Astrocyte (in vitro differentiated cells and primary cell): ENCODE measurements at places on chromosomes 1 and 21. TPM values are rescaled to one million over a fixed set of nuclear protein-coding genes. Genes with fewer than 3 reads are reported as not detected.

GRCh38 chr1:54297596-54298283 is 97.8 kb downstream of the MRPL37 start:
- DNase-seq, result no peak
- no peaks in the 10 kb centered on the region for H3K4me1 ChIP-seq
- H3K4me3 ChIP-seq, result no peak overlapping the region
- no peaks in the 10 kb centered on the region for H3K36me3 ChIP-seq

GRCh38 chr21:43866659-43867331 is 1.8 kb downstream of the AGPAT3 start:
- H3K4me3 ChIP-seq, result peak overlapping the region; percentile 63
- no peaks in the 10 kb centered on the region for H3K36me3 ChIP-seq
- H3K4me1 ChIP-seq, result peaks cover 7% of the 10 kb centered on the region
- no peak overlapping the region for H3K27ac ChIP-seq

GRCh38 chr21:43816611-43817071 is 27.3 kb downstream of the RRP1 start:
- H3K4me1 ChIP-seq, result no peaks in the 10 kb centered on the region
- no peak for DNase-seq
- no peak overlapping the region for H3K27ac ChIP-seq

DNA sequence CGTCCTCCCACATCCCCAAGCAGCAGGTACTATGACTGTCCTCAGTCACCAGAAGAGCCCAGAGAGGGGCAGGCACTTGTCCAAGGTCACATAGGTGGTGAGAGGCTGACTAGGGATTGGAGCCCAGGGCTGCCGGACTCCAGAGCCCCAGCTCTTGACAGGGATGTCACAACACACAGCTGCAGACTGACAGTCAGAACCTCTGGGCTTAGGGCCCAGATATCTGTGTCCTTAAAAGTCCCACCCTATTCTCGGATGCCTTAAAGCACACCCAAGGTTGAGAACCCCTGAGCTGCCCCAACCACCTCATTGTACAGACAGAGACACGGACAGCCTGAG is 622.9 kb downstream of the MATN1 start:
- peaks cover 13% of the 10 kb centered on the region for H3K27me3 ChIP-seq
- no peaks in the 10 kb centered on the region for H3K36me3 ChIP-seq
- no peak for DNase-seq
- H3K27ac ChIP-seq, result no peak overlapping the region
- no peaks in the 10 kb centered on the region for H3K4me1 ChIP-seq
- H3K4me3 ChIP-seq, result no peak overlapping the region

GRCh38 chr1:68328490-68328889 is 96.2 kb upstream of the WLS start:
- DNase-seq, result peak; percentile 53
- peaks cover 33% of the 10 kb centered on the region for H3K4me1 ChIP-seq
- H3K27me3 ChIP-seq, result peaks cover 11% of the 10 kb centered on the region

DNA sequence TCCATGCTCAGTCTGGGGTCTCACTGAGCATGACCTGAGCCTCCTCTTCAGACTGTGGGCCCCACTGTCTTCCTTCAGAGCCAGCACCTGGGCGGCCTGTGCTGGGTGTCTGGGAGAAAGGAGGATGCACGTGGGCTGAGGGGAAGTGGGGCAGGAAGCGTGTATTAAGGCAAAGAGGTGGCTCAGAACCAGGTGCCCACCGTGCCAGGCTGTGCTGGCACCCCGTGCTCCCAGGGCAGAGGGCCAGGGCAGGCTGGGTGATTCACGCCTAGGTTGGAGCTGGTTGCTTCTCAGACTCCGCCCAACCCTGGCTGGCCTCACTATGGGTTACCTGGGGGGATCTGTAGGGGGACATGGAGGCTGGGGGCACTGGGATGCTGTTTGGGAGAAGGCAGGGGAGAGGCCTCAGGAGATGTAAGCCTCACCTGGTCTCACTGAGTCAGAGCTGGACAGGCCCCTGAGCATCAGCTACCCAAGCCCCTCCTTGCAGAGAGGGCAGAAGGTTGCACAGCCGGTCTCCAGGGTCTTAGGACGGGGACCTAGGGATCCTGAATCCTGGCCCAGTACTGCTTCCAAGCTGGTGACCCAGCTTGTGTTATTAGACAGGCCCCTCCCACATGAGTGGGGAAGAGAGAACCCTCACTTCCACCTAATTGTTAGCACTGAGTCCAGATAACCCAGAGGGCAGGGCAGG is 18.6 kb upstream of the PADI1 start:
- no peaks in the 10 kb centered on the region for H3K36me3 ChIP-seq
- no peak overlapping the region for H3K27ac ChIP-seq
- H3K4me1 ChIP-seq, result peaks cover 16% of the 10 kb centered on the region
- H3K4me3 ChIP-seq, result no peak overlapping the region

GRCh38 chr1:158998037-158998780 is 11.5 kb upstream of the IFI16 start:
- no peaks in the 10 kb centered on the region for H3K27me3 ChIP-seq
- no peak overlapping the region for H3K27ac ChIP-seq

GRCh38 chr1:115649964-115650363 is 8.2 kb downstream of the VANGL1 start:
- peaks cover 23% of the 10 kb centered on the region for H3K4me1 ChIP-seq
- no peaks in the 10 kb centered on the region for H3K27me3 ChIP-seq
- DNase-seq, result no peak
- no peak overlapping the region for H3K4me3 ChIP-seq
- H3K27ac ChIP-seq, result no peak overlapping the region

DNA sequence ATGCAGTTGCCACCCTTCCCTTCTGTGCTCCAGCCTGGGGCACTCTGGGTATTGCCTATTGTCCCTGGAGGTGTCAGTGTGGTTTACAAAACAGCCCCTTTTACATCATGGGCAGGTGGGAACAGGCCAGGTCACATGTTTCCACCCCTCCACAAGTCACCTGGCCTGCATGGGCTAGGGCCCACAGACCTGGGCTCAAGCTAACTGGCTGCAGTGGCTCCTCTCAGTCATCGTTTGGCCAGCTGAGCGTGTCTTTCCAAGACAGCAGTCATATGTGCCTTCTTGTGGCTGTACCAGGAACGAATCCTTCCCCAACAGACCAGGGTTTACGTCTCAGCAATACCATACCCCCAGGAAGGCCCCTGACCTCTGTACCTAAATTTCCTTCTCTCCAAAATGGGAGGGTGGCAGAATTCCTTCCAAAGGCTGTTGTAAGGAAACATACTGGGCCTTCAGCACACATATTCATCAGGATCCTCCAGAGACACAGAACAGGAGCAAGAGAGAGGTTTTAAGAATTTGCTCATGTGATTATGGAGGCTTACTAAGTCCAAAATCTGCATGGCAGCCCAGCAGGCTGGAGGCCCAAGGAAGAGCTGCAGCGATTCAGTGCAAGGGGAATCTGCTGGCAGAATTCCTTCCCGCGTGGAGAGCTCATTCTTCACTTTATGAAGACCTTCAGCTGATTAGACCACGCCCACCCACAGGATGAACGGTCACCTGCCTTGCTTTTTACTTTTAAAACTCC is 10.6 kb upstream of the TAS1R2 start:
- H3K36me3 ChIP-seq, result no peaks in the 10 kb centered on the region
- H3K27ac ChIP-seq, result no peak overlapping the region
- DNase-seq, result no peak
- H3K4me1 ChIP-seq, result no peaks in the 10 kb centered on the region

- no peak overlapping the region for H3K4me3 ChIP-seq
- H3K27me3 ChIP-seq, result no peaks in the 10 kb centered on the region
- no peaks in the 10 kb centered on the region for H3K4me1 ChIP-seq
- H3K27ac ChIP-seq, result no peak overlapping the region
- H3K36me3 ChIP-seq, result no peaks in the 10 kb centered on the region
Measured at GRCh38 chr1:89646259-89646658, 13.3 kb downstream of the LRRC8C start.

GRCh38 chr1:1080122-1080757 is 6.1 kb upstream of the RNF223 start:
- H3K4me1 ChIP-seq, result peaks cover 12% of the 10 kb centered on the region
- H3K4me3 ChIP-seq, result peak overlapping the region; percentile 17
- DNase-seq, result no peak
- no peak overlapping the region for H3K27ac ChIP-seq
- H3K27me3 ChIP-seq, result no peaks in the 10 kb centered on the region

Gene HCN3
- 3.4 and 3.6 TPM in 2 replicates for total RNA-seq

Gene NBL1
- 58.3 and 74.8 TPM in 2 replicates for total RNA-seq

Gene KCNN3
- total RNA-seq, result 0.46 and 0.66 TPM in 2 replicates

Gene SYNC
- 20.6 and 23.7 TPM in 2 replicates for total RNA-seq

Gene AGO3
- 26.5 and 27.0 TPM in 2 replicates for total RNA-seq

Gene CTSS
- total RNA-seq, result 0.31 and 0.61 TPM in 2 replicates
